ENCODE measurements at places on chromosomes 12 and 14.

DNA sequence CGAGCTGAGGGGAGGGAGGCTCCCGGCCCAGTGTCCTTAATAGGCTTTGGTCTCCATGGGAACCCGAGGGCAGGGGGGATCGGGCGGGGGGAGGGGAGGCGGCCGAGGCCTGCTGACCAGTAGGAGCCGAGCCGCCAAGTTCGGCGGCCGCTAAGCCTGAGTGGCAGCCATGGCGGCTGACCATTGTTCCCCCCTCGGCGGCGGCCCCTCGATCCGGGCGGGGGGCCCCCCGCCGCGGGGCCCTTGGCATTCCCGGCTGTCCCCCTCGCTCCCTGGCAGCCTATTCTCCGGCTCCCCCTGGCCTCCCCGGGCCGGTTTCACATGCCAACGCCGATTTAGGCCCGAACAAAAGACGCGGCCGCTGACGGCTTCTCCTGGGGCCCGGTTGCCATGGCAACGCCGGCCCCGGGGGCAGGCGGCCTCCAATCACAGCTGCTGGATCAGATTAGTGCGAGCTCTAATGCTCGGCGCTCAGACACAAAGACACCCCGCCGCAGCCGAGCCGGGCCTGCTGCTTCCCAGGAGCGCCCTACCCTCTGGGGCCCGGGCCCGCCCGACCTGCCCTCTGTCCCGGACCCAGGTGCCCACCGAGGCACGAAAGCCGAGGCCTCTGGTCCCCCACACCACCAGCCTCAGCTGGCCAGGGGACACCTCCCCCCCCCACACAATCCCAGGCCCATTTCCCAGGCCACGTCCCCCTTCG lies 7.3 kb downstream of the MSI1 start:
- peak; percentile 70 for ATAC-seq

- ATAC-seq = no peak
Observed at GRCh38 chr12:101884174-101884573, 6.8 kb downstream of the DRAM1 start.

- peak; percentile 55 for ATAC-seq
Observed at GRCh38 chr14:35229084-35229791, 62.9 kb upstream of the PSMA6 start.

DNA sequence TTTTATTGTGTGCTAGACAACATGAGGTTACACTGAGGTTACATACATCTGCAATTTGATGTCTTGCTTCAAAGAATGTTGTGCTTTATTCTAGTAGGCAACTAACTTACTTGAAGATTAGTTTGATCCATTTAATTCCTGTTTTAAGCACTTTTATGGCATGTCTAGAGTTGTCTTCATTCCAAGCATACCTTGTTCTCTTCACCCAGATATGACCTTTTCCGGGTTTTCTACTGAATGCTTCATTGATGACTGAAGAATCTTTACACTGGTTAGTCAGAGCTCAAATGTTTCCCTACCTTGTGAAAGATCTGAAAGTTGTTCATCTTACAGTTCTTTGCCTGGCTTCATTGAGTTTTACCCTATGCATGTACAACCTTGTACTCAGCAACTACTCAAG lies 274.0 kb upstream of the KITLG start:
- peak; percentile 85 for ATAC-seq

GRCh38 chr14:98724734-98725133 lies 547.3 kb downstream of the BCL11B start:
- ATAC-seq = no peak

- no peak for ATAC-seq
Observed at GRCh38 chr12:30345744-30346471, 349.8 kb downstream of the IPO8 start.

DNA sequence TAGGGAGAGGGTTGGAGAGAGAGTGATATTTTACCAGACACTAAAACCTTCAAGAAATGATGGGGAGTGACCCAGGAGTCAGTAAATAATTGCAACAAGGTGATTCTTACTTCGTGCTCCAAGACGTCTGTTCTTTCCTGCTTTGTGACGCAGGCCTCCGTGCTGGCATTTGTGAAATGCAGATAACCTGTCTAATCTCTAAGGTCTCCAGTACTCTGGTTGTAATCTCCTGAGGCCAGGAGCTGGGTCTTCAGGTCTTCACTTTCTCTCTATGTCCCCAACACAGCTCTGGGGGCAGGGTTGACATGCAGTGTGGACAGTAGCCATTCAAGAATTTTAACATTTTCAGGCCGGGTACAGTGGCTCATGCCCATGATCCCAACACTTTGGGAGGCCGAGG lies 53.1 kb downstream of the CD9 start:
- no peak for ATAC-seq

- ATAC-seq = no peak
Observed at GRCh38 chr12:55067701-55068100, 47.9 kb downstream of the NEUROD4 start.

DNA sequence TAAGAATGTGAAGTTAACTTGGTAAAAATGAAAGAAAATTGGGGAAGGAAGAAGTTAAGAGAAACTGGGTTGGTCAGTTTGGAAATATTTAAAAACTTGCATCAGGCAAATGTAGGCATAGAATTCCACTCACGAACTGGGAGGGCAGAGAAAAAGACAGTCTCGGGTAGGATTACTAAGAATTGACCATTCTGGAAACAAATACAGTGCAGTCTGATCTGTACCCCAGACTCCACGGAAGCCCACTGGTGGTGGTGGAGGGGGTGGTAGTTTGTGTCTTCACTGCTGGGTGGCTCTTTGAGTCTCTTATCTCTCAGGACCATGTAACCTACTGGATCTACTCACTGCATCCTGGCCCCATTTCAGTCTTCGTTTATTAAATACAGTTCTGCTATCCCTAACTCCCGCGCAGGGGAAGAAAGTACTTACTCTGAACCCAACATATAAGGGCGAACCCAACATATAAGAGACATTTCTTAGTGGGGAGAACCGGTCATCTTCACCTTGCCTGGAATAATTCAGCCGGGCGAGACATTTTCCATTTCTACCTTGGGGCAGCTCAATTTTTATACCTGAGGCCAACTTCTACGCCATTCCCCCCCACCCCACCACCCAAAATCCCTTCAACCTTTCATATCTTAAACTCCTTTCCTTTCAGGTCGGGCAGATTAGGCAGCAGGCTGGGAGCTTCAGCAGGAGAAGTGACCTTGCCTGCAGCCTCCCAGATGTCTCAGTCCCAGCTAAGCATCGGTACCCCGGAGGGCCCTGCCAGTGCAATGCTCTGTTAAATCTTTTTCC lies 1.7 kb downstream of the SLC2A3 start:
- ATAC-seq = no peak

- peak; percentile 28 for ATAC-seq
Observed at GRCh38 chr14:77458249-77458950, 507 bp downstream of the AHSA1 start.

- no peak for ATAC-seq
Observed at GRCh38 chr12:4282103-4282891, 8.7 kb downstream of the CCND2 start.

- no peak for ATAC-seq
Observed at GRCh38 chr14:83638748-83639504, 1891.0 kb upstream of the FLRT2 start.

DNA sequence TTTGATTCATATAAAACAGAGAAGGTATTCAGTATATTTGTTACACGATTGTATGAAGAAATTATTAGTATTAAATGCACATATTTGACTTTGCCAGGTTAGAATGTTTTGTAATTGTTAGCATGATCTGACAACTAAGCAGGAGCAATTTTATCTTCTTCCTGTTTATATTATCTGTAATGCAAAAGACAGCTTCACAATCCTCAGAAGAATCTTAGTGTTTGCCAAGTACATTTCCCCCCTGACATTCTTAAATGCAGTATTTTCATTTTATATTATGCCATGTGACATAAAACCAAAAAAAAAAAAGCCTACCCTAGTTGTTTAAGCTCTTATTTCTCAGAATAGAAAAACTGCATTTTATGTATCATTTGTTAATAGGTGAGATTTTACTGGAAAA lies 469.4 kb downstream of the FOXG1 start:
- no peak for ATAC-seq

DNA sequence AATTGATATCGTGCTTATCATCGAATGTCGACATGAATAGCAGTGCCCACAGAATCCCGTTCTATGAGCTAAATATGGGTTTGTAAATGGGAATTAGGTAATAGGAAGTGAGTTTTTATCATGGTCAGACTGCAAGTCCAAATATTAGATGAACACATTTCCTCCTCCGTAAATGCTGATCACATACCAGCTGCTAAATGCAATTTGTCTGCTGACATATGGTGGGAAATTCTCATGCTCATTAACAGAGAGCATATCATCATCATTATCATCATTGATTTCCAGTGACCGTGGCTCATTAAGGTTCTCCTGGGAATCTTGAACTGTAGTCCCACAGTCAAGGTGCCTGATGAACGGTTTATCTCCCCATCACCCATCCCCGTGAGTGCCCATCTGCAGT lies 998.8 kb upstream of the TMEM132C start:
- ATAC-seq = no peak

DNA sequence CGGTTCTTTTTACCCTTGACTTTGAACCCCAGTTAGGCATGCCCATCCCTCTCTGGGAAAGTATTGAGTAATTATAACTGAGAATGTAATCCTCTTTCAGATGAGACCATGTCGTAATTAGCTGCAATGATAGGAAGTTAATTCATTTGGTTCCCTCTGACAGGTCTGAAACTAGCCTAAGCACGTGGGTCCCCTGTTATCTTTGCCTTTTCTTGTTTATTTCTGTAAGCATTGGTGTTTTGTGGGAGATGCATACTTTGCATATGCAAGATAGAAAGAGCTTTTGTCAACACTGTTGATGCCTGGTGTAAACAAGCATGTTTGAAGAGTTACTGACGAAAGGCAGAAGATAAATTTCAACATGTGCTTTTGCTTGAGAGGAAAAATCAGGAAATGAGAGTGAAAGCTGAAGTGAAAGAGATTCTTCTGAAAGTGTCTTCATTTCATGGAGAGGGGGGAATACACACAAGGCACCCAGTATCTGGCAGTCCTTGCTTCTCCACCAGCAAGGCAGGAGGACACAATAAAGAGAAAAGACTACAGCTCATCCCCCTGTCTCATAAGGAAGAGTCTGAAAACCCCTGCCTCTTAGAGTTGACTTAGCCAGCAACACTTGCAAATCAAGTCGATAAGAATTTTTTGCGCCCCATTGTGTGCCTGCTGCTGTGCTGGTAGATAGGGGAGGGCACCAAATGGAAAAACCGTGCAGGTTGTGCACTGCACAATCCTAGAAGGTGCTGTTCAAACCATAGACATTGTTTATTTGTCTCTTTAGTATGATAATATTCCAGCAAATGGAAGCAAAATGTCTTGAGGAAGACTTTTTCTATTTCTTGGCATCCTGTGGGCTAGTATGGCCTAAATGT lies 77.8 kb downstream of the SLC24A4 start:
- ATAC-seq = no peak

DNA sequence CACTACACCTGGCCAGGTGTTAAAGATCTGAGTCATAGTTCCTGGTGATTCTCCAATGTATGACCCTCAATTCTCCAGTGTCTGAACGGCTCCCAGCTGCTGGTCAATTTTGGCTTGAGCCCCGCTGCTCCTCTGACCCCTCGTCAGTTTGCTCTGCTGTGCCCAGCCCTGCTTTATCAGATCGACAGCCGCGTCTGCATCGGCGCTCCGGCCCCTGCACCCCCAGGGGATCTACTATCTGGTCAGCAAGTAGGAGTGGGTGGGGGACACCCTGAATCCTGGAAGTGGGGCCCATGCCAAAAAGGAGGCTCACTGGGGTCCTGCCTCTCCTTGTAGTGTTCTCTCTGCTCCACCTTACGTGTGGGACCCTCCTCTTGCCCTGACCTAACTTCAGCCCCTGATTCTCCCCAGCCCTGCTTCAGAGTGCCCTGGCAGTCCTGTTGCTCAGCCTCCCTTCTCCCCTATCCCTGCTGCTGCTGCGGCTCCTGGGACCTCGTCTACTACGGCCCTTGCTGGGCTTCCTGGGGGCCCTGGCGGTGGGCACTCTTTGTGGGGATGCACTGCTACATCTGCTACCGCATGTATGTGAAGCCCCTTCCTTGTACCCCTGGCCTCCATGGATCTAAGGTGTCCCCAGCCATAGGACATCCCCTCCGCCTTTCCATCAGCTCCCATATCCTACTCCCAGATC lies 5.0 kb downstream of the SLC39A5 start:
- ATAC-seq = peak; percentile 12

- no peak for ATAC-seq
Observed at GRCh38 chr14:99763527-99764221, 29.5 kb upstream of the EML1 start.

- ATAC-seq = peak; percentile 80
Observed at GRCh38 chr12:50201987-50202521, 34.9 kb upstream of the CERS5 start.

DNA sequence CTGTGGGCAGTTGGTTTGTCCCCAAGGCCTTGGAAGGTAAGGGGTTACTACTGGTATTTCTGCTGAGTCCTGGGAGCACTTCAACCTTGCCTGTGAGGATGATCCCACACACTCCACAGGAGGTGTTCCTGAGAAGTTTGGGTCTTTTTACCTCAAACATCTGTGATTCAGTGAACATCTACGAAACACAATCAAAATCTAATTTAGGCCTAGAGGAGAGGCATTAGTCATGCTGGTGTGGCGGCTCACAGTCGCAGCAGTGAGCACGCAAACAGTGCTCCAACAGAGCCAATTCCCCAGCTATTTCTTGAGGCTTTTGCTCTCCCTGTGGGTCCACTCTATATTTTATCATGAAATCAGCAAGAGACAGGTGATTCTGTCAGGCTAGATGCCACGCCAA lies 107.6 kb downstream of the APAF1 start:
- ATAC-seq = peak; percentile 79

Measured in SK-N-SH treated with all-trans-retinoic acid at 6 μM for 48 hours (cell line).